Stimulated activated CD8-positive, alpha-beta memory T cell treated with anti-CD3 and anti-CD28 coated beads, Interleukin-7, amount 100 ng/mL, for 48 hours (primary cell): ENCODE measurements at places on chromosomes 6 and 20.

DNA sequence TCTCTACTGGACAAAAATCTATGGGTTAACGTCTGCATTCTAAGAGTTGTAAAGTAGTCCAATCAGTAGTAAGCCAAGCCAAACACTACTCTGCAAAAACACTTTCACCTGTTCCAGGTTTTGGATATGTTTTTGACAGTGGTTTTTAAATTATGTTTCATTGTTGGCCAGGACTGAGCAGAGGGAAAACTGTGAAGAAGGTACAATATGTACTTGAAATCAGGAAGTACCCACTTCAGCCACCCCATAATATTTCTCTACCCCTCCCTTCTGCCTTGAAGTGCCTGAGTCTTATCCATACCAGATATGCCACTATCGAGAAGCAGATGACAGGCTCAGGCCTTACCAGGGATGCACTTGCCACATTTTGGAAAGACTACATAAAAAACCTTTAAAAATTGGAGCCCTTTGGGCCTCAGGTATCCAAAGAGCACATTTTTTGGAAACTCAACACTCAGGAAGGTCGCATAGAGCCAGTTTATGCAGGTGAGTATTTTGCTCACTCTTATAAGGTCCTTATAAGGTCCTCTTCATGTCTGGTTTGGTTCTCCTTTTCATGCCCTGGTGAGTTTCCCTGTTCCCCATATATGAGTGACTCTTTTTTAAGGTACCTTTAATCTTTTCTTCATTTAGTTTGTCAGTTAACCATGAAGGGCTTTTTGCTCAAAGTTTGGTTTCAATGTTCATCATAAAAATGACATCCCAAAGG is 859.3 kb upstream of the FLRT3 start:
- no peak for DNase-seq

DNA sequence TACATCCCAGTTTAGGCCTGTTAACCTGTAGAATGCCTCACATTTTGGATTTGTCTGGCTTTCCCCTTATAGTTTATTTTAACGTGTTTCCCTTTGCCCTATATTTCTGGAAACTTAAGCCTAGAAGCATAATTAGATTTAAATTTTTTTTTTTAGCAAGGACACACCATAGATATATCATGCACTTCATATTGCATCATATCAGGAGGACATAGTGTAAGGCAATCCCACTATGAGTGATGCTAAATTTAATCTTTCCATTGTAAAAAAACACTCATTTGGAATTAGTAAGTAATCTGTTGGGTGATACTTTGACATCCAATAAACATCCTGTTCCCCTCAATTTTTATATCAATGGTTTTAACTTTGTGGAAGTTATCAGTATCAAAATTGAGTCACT is 10.3 kb upstream of the FAXC start:
- no peak for DNase-seq

DNA sequence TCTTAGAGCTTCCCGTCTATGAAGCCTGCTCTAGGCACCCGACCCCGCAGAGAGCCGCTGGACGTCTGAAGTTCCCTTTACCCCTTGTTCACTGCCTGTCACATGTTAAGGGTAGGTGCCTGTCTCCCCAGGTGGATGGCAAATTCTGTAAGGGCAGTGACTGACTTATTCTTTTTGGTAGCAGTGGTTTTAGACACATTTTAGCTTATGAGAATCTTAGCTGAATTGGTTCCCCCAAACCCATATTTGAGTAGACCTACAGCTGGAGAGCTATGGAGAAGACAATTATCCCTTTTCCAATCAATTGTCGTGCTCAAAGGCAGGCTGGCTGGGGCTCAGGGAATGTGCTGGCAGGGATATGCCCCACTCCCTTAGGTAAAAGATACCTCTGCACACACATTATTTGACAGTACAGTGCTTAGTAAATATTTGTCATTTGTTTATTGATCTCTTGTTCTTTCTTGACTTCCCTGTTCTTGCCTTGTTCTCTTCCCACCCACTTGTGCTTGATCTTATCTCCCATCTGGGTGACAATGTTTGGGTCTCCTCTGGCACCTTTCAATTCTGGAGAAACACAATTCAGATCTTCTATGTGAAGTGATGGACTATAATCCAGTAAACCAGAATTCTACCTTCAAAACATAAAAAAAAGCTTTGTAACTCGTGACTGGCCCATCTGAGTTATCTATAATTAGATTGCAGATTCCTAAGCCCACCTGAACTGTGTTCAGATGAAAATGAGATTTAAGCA is 114.3 kb upstream of the SLC2A12 start:
- DNase-seq: no peak

- no peak for DNase-seq
These were observed 245 bp downstream of the SRC start for GRCh38 chr20:37346236-37346534.

GRCh38 chr6:39816747-39817146 is 24.6 kb downstream of the DAAM2 start:
- no peak for DNase-seq

- DNase-seq: no peak
These were observed 262.0 kb upstream of the CDH4 start for GRCh38 chr20:60990061-60990460.

DNA sequence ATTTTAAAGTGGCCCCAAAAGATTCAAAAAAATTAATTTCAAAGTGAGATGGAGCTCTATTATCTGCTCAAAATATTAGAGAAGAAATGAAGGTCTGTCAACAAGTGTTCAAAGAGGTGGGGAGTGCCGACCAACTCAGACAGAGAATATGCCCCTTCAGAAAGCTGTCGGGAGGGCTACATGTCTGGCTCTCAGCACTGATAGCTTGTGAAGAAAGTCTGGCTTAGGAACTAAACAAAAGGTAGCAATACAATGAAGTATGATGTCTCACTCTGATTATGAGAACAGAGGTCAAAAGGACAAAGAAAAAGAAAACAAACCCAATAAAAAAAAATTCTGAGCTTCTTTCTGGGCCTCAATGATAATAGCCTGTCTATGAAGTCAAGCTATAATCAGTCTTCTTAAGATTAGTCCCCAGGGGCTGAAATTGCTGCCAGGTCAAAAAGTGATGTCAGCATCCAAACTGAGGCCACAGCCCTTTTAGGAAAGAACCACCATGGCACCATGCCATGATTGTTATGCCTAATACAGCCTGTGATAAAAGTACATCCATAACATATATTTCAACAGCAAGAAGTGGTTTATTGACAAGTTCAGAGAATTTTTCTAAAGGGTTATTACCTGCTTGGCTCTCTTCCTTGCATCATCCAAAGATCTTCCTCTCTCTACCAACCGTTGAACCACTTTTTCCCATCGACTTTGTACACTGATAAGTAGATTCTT is 150.9 kb downstream of the DST start:
- DNase-seq: no peak

- no peak for DNase-seq
These were observed 47.2 kb upstream of the IPCEF1 start for GRCh38 chr6:154403788-154404187.

DNA sequence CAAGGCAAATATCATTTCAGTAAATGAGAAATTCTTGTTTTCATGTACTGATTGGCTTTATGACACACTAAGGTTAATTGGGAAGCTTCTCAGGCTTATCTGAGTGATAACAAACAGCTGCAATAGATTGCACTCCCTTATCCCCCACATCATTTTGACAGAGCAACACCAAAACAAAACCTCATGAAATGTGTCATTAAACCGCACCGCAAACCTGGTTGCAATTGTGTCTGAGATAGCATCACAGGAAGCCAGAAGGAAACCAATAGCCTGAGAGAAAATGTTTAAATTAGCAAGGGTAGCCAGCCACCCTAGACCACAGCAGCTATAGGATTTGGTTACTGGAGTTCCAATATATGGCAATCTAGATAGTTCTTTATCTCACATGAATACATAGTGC is 31.6 kb upstream of the LAMA4 start:
- peak; percentile 26 for DNase-seq

DNA sequence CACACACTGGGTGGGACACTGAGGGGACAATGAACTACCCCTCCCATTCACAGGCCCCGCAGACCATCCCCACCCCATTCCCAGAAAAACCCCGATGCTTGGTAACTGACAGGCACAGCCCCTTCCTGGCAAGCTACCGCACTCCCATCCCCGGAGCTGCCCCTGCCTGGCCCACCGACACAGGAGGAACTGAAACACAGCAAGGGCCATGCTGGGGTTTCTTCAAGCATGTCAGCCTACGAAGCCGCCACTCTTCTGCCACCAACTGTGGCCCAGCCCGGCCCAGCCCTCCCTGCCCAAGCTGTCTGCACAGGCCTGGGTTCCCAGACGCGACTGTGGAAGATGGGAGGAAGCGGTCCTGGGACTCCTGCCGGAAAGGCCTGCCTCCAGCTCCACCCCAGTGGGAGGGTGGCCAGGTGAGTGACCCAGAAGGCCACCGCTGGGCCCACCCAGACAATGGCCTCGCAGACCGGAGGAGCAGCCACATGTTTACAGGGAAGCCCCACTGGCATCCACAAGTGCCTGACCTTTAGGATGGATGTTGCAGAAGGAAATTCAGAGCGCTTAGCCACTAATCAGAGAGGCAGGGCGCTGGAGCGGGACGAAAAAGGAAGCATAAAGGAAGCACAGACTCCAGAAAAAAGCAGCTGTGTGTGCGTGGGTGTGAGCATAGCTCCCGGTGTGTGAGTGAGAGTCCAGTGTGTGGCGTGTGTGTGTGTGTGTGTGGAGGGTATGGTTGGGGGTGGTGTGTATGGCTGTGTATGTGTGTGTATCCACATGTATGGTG is 91.6 kb downstream of the PRND start:
- no peak for DNase-seq

DNA sequence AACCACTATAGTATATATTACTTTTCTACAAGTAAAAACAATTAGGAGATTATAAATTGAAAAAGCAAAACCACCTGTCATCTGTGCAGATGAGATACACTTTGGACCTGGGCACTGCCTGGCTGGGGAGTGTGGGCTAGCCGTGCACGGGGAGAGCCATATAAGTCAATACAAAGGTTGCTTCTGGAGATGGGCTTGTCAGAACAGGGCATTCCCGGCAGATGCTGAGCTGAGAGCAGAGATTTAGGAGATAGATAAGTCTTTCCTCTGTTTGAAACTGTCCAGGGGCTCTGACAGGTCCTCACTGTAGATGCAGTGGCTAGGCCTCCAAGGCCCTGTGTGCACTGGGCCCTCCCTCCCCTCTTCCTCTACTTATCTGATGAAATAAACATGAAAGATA is 34.5 kb downstream of the CD164 start:
- no peak for DNase-seq

DNA sequence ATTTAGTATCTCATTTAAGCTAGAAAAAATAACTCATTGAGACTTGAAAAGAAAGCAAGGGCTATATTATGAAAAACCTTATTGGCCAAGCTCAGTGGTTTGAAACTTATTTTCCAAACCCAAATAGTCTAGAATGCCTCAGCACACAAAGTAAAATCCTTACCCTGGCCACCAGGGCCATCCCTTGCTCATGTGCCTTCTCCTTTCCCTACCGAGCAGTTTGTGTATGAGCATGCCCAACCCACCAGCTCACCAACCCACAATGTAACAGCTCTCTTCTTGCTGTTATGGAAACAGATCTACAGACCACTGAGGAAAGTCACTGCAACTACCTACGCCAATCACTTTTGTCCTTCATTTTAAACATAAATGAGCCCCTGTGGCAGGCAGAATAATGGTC is 79.6 kb upstream of the CARMIL1 start:
- DNase-seq: no peak

DNA sequence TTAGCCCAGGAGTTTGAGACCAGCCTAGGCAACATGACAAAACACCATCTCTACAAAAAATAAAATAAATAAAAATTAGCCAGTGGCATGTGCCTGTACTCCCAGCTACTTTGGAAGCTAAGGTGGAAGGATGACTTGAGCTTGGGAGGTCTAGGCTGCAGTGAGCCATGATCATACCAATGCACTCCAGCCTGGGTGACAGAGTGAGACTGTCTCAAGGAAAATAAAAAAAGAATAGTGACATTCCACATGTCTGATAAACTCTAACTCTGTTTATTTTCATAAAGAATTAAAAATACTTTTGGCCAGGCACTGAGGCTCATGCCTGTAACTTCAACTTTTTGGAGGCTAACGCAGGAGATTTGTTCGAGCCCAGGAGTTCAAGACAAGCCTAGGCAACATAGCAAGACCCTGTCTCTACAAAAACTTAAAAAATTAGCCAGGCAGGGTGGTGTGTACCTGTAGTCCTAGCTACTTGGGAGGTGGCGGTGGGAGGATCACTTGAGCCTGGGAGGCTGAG is 115.1 kb downstream of the GJA1 start:
- no peak for DNase-seq

GRCh38 chr6:81265106-81265505 is 487.4 kb downstream of the TENT5A start:
- no peak for DNase-seq

- DNase-seq: no peak
These were observed 150.8 kb downstream of the EDN1 start for GRCh38 chr6:12440981-12441380.

DNA sequence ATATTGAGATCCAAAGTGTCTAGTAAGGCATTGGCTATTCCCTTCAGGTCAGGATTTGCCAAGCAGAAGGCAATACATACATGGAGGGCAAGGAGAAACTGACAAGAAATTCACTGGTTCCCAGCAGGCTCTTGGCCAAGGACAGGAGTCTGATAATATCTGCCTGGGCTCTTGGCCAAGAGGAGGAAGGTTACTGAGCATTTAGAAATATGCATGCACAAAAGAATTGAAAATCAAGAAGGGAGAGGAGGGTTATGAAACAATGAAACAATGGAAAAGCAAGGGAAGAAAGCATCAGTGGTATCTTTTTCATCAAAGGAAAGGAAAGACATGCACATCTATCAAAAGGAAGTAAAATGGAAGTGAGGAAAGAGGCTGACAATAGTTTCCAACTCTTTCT is 42.4 kb downstream of the ARHGAP18 start:
- DNase-seq: no peak

DNA sequence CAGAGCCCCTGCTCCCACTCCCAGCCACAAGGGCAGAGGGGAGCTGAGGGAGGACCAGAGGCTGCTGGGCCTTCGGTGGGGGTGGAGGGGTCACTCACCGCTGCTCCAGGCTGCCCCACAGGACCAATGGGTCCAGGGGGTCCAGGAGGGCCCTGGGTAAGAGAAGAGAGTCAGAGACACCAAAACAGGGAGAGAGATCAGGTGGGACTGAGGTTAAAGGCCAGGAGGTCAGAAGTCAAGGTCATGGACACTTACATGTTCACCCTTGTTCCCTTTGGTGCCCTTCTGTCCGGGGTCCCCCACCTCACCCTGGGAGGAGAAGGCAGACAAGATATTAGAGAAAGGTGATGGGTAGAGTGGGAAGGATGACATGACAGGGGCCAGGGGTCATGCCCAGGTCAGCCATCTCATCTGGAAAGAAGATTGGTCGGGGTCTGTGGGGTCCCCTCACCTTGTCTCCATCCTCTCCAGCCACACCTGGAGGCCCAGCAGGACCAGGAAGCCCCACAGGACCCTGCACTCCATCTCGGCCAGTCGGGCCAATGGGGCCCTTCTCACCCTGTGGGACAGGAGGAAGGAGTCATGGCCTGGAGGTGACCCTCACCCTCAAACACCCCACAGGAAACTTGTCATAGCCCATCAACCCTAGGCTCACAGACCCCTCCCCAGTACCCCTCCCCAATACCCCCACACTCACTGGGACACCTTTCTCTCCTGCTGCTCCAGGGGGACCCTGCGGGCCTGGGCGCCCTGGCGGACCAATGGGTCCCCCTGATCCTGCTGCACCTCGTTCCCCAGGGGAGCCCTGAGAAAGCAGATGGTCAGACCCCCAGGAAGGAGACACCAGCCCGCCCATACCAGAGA is 21.0 kb downstream of the COL11A2 start:
- DNase-seq: no peak

GRCh38 chr6:149925974-149926777 is 3.3 kb upstream of the RAET1G start:
- peak; percentile 45 for DNase-seq

- no peak for DNase-seq
These were observed 38.6 kb downstream of the ASXL1 start for GRCh38 chr20:32396646-32397160.

GRCh38 chr6:30130887-30131862 is 4.8 kb upstream of the TRIM40 start:
- DNase-seq: peak; percentile 42
